ENCODE measurements at places on chromosomes 4 and X.

DNA sequence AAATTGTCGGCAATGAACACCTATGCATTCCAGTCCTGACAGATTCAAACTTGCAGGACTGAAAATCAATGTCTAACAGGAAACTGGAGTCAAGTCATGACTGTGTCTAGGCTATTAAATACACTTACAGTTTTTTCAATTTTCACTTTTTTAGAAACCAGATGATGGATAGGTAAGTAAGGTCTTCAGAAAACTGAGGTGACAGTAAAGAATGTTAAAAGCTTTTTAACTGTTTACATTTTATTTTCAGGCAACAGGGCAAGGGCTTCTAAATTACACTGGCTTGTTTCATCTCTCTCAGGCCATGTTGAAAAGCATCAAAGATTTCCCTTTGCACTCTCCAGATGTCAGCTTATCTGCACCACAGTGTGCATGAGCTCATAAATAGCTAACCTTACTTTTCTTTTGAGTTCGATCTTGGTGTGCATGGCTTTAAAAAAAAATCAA, 65.2 kb downstream of the SEC24D start:
- no peak for DNase-seq

DNA sequence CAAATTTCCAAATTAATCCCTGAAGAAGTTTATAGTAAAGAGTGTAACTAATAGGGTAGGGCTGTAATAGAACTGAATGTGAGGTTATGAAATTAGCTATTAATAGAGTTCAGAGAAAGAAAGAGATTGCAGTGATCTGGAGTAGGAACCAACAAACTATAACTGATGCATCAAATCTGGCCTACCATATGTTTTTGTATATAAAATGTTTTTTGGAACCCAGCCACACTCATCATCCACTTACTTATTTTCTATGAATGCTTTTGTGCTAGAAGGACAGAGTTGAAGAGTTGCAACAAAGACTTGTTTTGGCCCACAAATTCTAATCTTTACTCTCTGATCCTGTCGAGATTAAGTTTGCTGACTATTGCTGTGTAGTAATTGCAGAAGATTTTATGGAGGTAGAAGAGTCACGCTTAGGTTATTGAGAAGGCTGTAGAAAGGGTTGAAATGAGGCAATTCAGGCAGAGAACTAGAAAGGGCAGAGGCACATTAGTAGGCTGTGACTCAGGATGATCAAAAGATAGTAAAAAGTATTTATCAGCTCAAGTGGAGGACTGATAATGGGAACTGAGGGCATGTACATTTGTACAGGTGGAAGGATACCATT, 298.7 kb upstream of the EMCN start:
- no peak for DNase-seq

- no peak for DNase-seq
Measured at GRCh38 chrX:48694776-48695533, 1.6 kb upstream of the SUV39H1 start.

DNA sequence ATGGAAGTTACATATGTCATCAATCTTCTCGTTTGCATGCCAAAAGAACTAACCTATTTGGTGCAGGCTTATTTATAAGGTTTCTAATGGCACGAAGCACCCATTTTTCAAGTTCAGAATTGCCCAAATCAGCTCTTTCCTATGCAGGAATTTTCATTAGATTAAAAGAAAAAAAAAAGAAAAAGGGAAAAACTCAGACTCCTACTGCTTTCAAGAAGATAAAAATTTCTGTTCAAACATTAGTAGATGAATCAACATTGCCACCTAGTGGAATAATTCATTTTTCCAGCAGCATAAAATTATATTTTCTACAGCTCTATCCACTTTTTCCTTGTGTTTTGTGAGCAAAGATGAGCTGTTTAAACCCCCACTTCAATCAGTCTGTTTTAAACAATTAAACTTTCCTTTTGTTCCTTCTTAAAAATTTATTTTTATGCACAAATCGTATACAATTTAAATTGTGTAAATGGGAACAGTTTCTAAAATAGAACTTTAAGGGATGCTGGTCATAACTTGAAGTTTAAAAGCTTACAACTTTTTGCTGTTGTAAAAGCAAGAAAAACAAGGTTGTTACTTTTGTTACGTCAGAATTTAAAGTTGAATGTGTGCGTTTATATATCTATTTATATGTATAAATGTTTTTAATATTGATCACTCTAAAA, 309.9 kb downstream of the ARAP2 start:
- no peak for DNase-seq

DNA sequence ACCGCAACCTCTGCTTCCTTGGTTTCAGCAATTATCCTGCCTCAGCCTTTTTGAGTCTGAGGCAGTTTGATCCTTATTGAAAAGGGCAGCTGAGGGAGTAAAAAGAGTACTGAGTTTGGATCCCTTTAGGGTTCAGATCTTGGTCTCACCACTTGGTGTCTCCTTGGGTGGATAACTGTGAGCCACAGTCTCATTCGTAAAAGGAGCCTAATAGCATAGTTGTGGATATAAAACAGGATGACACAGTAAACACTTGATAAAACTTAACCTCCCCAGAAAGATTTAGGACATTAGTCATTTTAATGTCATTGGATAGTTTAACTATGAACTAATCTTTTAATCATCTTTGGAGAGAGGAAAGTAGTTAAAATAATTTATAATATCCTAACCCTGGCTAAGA, 173.0 kb downstream of the ANK2 start:
- DNase-seq = no peak

GRCh38 chr4:176635372-176636261, 157.1 kb downstream of the VEGFC start:
- DNase-seq = no peak

DNA sequence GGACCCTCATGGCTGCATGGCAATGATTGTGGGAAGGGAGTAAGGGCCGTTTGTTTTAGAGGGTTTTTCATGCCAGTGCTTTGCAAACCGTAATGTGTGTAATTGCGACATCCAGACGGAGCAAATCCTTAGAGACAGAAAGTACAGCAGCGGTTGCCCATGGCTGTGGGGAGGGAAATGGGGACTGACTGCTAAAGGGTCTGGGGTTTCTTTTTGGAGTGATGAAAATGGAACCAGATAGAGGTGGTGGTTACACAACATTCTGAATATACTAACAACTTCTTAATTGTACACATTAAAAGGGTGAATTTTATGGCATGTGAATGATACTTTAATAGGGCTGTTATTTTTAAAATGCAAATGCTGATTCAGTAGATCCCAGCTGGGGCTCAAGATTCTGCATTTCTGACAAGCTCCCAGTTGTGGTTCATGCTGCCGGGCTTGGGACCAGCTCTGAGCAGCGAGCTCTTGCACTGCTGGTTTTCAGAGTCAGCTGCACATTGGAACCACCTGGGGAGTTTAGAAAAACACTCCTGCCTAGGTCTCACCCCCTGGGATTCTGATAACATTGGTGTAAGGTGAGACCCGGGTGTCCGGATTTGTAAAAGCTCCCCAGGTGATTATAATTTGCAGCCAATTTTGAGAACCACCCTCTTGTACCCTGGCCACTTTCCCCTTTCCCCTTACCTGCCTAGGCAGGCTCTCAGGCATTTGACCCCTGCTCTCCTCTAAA, 47.7 kb downstream of the PRPS1 start:
- peak; percentile 39 for DNase-seq

DNA sequence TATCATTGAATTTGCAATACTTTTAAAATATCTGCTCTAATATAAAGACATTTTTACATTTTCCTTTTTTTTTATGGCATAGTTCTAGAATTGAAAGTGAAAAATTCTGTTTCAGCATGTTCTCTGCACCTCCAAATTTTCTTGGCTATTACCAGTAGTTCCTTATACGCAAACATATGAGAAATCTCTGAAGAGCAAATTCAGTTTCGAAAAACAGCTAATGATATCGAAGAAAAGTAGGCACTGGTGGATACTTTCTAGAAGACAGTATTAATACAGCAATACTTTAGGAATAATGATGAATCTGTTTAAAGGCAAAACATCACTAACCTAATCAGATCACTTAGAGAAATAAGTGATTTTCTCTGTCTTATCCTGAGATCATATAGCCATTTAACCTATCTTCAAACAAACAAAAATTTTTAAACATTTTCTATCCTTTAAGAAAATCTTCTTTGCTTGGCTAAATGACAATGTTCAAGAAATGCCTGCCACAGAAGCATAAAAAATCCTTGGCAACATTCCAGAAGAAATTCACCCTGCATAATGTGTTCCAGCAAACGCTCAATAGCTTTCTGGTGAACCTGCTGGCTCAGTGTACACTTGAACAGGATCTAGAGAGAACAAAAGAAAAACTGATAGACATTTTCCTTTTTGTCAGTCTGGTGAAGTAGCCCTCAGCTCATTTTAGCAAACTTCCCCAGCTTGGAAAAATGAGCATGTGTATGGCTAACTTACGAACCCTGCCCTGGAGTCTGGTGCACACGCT, 51.2 kb upstream of the KLF3 start:
- DNase-seq = no peak

GRCh38 chr4:134948110-134948642, 746.6 kb upstream of the PABPC4L start:
- DNase-seq = no peak

- DNase-seq = no peak
Measured at GRCh38 chr4:140244328-140244727, 90.3 kb upstream of the MAML3 start.

- no peak for DNase-seq
Measured at GRCh38 chr4:17876943-17877342, 66.2 kb downstream of the NCAPG start.

GRCh38 chr4:23972187-23972586, 82.3 kb upstream of the PPARGC1A start:
- DNase-seq = no peak

DNA sequence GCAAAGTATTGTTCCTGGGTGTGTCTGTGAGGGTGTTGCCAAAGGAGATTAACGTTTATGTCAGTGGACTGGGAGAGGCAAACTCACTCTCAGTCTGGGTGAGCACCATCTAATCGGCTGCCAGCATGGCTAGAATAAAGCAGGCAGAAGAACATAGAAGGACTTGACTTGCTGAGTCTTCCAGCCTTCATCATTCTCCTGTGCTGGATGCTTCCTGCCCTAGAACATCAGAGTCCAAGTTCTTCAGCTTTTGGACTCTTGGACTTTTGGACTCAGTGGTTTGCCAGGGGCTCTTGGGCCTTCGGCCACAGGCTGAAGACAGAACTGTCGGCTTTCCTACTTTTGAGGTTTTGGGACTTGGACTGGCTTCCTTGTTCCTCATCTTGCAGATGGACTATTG, 15.3 kb upstream of the ENPP6 start:
- DNase-seq = no peak

DNA sequence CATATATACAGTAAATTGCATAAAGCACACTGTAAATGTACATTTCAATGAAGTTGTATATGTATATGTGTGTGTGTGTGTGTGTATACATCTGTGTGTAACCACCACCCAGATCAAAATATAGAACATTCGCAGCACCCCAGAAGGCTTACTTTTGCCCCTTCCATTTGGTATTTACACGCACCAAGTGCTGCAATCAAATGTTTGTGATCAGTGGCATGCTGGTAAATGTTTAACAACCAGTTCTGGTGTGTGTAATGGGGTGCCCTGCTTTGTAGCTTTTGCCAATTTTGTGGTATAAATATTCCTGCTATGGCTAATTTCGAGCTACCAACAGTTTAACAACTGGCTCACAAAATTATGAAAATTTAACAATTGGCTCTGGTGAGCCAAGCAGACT, 101.3 kb downstream of the RTL5 start:
- DNase-seq = no peak

GRCh38 chr4:152973629-152974467, 37.7 kb downstream of the FHDC1 start:
- no peak for DNase-seq
